ENCODE measurements at places on chromosomes 5 and 9.

- no peak for DNase-seq
These were observed 88.2 kb upstream of the CACNA1B start for GRCh38 chr9:137789295-137789895.

DNA sequence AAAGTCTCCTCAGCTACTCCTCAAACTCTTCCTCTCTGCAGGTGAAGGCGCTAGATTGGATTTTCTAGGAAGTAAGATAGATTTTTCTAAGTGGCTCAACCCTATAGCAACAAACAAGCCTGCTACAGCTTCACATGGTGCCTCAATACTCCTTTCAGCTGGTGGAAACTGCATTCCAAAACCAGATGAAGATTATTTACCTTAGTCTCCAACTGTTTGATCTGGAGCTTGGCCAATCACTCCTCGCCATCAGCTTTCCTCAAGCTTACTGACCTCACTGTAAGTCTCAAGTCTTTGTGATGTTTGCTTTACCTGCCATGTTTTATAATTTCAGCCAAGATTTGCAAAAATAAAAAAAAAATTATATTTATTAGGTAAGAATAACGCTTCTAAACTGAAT is 622.4 kb downstream of the CHSY3 start:
- no peak for DNase-seq

DNA sequence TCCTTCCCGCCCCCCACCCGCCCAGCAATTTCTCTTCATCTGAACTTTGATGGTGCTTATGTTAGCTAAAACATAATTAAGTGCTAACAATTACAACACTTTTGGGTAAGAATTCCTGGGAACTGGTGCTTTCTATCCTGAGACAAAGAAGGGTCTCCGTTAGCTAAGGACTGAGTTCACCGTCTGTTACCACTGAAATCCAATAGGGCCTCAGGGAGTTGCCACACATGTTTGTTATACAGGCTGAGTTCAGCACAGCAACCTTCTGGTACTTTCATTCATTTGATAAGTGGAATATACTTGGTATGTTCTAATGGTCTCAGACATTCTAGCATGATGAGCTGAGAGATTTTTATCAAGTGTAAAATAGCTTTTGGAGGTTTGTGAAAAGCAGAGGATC is 437.9 kb downstream of the EFNA5 start:
- no peak for DNase-seq

DNA sequence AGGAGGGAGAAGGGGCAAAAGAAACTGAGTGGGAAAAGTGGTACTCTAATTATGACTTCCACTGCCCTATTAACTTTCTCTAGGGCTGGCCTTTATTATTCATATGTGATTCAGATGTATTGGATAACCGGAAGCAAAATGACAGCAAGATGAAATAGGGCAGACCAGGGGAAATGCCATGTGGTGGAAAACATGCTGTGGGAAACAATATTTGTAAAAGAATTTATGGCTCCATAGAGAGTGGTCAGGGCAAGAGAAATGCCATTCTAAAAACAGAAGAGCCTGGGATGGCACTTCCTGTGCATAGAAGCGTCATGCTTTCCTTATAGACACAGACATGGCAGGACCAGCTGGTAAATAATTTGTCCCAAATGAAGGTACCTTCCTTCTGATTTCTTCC is 67.7 kb downstream of the MEGF10 start:
- no peak for DNase-seq

DNA sequence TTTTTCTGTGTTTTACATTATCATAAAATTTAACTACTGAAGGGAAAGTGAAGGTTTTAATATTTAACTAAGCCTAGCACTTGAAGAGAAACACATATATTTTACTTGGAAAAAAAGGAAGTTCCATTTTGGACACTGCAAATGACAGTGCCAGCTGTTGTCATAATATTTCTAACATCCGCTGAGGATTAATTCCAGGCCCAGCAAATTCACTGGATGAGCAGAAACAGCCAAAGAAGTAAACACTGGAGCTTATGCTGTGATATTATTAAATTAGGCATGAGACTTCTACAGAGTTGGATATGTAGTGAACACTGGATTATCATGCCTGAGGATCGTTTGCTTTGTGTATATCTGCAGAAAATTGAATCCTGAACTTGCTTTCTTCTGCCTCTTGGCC is 67.6 kb downstream of the GHR start:
- no peak for DNase-seq

GRCh38 chr5:123174916-123175481 is 86.0 kb downstream of the PRDM6 start:
- DNase-seq, result no peak

DNA sequence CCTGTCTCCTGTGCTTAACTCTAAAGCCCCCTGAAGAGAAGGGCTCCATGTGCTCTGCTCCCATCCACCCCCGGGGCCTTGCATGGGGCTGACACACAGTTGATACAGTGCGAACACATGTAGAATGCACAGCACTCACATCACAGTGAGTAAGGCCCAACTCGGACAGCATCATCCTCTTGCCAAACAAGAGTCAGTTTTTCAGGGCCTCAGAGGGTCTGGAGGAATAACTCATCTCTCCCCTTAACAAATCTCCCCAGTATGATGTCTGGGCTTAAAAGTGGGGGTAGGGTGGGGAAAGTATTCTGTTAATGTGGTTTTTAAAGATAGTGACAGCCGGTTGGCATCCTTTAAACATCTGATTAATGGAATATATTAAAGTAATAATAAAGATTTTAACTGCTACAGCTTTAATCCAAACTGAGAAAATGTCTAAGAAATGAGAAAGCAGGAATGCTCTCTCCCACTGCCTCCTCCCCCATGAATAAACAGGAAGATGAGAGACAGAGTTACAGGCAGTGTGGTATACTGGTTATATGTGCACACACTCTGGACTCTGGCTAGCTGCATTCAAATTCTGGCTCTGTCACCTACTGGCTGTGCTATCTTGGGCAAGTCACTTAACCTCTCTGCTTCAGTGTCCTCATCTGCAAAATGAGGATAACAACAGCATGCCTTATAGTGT is 22.5 kb downstream of the APBA1 start:
- DNase-seq, result no peak

GRCh38 chr9:134318481-134318891 is 7.8 kb upstream of the RXRA start:
- no peak for DNase-seq

- DNase-seq, result no peak
These were observed 38.4 kb upstream of the SMIM15 start for GRCh38 chr5:61200582-61201155.

DNA sequence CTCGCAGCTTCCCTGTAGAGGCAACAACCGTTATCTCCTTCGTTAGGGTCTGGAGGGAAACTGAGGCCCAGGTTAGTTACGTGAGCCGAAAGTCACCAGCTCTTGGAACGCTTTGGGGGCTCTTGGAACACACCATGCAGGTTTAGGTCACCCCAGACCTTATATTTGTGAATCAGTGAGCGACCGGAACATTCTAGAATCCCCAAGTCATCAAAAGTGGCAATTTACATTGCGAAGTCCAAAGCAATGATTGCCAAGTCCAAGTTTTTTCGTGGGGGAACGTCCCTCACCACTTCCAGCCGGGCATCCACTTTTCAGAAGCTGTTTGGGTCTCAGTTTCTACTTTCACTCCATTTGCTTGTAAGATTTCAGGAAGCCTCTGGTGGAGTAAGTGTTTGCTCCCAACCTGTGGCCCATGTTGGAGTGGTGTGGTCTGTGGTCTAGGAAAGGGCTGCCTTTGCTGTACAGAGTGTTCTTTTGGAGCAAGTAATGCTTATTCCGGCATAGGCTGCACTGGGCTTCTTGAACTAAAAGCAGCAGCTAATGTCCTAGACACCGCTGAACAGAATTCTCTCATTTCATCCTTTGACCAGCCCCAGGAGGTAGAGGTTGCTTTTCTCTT is 32.8 kb upstream of the SPRY4 start:
- no peak for DNase-seq

DNA sequence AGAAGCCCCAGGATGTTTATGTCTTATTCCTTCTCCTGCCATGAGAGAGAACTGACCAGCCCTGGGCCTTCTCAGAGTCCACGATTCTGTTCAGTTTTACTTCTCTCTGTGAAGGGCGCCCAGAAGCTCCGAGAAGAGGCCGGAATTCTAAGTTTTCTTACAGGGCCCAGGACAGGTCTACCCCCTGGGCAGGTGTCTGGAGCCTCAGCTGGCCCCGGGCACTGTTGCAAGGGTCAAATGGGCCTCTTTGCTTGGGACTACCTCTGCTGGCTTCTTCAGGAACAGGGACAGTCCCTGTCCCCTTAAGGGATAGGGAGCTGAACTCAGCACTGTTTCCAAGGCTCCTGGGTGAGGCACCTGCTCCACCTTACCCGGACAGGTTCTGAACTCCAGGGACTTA is 55.0 kb downstream of the RASGEF1C start:
- DNase-seq, result no peak

- no peak for DNase-seq
These were observed 98.5 kb downstream of the APBA1 start for GRCh38 chr9:69573651-69574050.

- no peak for DNase-seq
These were observed 609.6 kb downstream of the HINT1 start for GRCh38 chr5:130555429-130555828.

DNA sequence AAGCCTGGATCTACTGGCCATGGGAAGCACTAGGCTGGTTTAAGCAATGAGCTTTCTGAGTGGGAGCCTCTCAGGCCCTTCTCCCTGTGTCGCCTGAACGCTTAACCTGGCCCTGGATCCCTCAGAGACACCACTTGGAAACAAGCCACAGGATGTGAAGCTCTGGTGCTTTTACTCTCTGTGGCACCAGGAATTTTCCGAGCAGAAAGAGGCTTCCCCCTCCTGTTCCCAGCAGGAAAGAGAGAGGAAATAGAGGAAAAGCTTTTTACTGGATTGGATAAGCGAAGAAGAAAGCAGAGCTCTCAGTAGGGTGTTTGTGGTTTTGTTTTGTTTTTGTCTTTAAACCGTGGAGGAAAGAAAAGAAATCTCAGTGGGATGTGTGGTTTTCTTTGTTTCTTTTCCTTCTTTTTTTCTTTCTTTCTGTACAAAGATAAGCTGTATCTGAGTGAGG is 34.5 kb downstream of the COL15A1 start:
- no peak for DNase-seq

DNA sequence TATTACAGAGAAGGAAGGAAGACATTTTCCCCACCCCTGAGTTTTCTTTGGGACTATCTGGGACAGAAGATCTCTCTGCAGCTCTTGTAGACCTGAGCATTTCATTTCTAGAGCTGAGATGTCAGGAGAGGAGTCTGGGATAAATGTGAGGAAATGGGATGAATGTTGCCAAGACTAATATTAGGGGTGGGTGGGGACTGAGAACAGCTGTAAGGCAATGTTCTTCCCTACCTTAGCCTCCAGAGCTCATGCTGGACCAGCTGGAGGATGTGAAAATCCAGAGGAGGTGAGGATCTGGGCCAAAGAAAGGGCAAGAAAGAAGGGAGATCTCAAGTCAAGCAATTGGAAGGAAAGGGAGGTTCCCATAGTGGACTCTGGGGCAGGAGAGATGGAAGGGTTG is 23.1 kb upstream of the FOXD1 start:
- DNase-seq, result no peak

DNA sequence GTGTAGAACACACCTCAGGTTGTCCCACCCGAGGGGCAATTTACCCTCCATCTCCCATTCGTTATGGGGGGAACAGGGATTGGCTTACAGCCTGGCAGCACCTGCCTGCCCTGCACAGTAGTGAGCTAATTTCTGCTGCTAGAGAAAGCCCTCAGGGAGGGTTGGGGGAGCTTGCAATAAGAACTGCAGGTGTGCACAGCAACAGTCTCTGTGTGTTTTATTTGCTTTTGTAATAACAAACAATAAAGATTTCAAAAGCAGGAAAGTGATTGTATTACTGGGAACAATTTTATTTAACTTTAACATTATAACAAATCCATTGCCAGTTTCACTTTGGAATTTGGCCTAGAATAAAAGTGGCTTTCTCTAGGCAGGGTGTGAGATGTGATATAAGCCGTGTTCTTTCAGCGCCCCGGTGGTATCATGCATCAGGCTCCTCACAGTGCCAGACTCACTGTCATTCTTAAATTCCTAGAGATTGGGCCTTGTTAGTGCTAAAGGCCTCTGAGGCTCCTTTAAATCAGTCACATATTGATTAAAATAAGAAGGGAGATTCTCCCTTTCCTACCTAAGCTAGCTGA is 81.1 kb downstream of the RMI1 start:
- no peak for DNase-seq

- no peak for DNase-seq
These were observed 22.0 kb upstream of the WNK2 start for GRCh38 chr9:93161786-93162562.

DNA sequence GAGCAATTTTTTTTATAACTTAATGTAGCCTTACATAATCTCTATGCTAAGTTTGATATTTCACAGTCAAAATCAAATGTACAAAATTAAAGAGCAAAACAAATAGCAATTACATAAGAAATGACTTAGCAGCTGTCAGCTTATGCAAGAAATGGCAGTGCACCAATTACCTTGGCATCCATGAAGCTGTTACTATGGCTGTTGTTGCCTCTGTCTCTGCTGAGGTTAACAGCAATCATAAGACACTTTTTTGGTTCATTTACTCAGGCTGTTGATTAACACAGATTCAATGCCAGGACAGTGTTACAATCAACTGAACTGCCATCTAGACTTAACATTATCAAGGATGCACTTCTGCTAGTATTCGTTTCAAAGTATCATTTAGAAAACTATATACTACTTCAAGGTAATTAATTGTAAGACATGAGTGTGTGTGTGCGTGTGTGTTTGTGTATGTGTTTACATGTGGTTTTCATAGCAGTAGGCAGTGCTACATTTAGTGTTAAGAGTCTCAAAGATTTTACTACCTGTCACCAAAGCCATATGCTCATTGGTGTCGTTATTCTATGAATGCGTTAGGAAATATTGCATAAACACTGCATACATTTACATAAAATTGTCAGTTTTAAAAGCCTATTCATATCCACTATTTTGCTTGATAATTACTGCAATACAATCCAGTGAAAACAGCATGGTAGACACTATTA is 1084.2 kb upstream of the COX7C start:
- DNase-seq, result no peak

DNA sequence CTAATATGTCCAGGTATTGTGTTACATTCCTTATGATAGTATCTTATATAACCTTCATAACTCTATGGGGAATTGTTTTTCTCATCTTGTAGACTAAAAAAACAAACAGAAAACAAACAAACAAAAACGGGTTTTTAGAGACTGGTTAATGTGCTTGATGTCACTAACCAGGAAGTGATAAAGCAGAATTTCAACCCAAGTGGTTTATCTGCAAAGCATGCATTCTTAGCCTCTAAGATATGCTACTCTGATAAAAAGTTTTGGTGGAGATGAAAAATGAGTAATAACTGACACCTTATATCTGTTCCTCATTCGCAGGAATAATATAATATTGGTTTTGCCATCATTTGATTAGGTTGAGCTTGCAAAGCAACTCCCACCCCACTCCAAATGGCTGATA is 53.4 kb downstream of the PUM3 start:
- no peak for DNase-seq

DNA sequence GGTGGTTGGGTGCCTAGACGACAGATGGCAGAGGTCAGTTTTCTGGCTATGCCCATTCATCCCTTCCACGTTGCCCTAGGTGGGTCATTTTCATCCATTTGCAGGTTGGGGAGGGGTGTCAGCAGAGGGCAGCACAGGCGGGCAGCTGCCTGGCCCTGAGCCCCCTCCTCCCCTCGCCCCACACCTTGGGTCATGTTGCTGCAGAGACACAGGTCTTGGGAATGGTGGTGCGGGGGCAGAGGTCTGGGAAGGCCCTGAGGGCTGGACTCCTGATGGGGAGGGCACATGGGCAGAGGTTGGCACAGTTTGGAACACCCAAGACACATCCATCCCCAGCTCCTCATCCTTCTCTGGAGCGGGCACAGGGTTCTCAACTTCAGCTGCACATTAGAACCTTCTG is 103.2 kb upstream of the LMX1B start:
- DNase-seq, result no peak

- DNase-seq, result no peak
These were observed 35.2 kb upstream of the PITX1 start for GRCh38 chr5:135069016-135069770.

Data from central memory CD4-positive, alpha-beta T cell (primary cell).